ENCODE measurements at places on chromosomes 2 and 18.

GRCh38 chr18:50356036-50356945 is 18.6 kb upstream of the SKA1 start:
- DNase-seq = no peak

DNA sequence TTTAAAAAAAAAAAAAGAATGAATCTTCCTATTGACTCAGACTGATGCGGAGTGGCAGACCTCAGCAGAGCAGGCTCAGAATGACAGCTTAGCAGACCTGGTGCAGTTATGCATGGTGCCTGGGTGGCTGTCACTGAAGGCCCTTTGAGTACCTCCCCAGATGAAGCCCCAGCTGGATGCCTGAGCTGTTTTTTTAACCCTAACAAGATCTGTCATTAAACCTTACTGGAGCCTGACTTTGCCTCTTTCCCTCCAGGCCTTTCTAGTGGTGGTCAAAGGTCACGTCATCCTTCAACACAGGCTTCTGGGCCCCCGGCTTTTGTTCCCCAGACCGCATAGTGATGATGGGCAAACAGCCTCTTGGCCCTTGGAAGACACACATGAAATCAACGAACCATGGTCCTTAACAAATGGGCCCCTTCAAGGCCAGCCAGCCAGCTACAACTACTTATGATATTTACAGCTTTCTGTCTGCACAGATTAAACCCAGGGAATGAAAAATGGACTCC is 138.3 kb upstream of the CYP1B1 start:
- DNase-seq = no peak

- no peak for DNase-seq
Measured at GRCh38 chr2:3420769-3421397, 41.4 kb downstream of the TRAPPC12 start.

DNA sequence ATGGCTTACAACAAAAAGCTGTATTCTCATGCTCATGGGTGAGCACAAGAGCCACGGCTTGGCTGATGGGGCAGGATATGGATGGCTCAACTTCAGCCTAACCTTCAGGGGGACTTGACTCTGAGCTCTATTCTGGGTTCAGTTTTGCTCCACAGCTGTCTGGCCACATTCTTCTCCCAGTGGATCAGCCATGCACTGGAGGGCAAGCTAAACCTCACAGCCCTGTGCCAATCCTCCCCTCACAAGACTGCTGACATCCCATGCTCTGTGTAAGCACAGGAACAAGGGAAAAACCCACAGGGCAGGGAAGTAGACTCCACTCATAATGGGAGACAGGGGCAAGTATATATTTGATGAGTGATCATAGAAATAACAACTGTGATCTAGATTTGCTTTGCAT is 35.6 kb downstream of the COPS8 start:
- no peak for DNase-seq

GRCh38 chr2:69083235-69083748 is 70.3 kb downstream of the ANTXR1 start:
- DNase-seq = no peak

DNA sequence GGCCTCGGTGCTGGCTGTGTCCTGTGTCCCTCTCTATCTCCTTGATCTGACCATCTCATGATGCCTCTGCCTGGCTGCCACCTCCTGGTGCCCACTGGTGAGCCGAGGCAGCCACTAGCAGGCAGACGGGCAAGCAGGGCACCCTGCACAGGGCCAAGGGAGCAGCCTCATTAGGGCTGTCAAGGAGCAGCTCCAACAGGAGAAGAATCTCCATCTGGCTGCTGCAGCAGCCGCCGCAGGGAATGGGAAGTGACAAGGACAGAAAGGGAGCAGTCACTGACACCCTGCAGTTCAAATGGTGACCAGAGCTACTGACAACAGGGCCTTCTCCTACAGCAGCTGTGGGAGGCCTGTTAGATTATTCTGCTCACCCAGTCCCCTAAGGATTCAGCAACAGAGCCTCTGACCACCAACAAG is 32.6 kb downstream of the ALPK2 start:
- no peak for DNase-seq

DNA sequence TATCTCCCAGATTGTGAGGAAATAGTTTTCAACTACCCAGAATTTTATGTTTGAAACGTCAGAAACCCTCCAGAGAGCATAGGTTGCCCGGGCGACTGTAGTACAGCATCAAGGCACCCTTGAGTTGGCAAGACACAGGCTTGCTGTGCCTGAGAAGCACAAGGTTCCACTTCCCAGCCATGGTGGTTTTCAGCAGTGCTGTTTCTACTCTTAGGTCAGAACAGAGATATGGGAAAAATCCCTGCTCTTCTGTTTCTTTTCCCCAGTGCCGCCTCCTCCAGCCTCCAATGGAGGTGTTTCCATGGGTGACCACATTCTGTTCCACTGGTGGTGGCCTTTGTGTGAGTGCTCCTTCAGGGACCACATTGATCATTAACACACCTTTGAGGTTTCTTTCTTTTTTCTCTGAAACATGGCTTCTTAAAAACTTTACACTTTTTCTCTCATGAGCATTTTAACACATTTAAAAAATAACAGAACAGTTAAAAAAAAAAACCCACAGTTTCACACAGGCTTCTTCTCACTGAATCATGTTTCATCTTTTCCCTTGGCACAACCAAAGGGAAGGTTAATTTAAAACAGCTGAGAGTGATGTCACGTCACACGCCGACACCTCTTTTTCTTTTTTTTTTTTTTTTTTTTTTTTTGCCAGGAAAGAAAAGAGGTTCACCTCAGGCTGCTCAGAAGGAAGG is 229.3 kb upstream of the HDAC4 start:
- no peak for DNase-seq

DNA sequence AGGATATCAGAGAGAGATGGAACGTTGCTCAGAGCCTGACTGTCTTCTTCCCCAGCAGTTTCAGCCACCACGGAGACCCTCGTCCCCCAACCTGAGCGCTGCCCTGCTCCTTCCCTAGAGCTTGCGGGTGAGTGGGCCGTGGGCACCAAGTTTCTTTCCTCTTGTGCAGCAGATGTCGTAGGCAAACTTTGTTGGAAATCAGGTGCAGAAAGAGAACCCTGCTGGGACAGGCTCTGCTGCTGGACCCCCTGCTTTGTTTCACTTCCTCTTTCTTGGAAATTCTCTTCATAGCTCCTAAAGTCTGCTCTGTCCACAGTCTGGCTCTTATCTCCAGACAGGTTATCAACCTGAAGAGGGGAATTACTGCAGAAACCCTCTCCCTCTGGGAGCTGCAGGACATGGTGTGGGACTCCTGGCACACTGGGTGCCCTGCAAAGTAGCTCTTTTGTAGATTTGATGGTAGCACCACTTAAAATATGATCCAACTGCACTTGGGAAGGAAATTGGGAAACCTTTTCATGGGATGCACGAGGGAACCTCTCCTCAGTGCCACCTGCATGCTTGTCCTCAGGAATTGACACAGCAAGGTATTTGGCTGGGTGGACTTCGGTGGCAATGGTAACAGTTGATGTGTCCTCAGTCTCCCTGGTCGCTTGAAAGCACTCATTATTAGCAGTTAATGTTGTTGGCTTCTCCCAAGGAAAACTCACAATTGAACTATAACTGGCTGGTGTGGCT is 92.2 kb downstream of the ALPK2 start:
- no peak for DNase-seq

- no peak for DNase-seq
Measured at GRCh38 chr18:31828613-31829012, 67.9 kb upstream of the SLC25A52 start.

- no peak for DNase-seq
Measured at GRCh38 chr2:89833116-89833779, 1141.8 kb downstream of the RPIA start.

GRCh38 chr2:205077159-205077558 is 531.9 kb downstream of the PARD3B start:
- DNase-seq = no peak

All from amniotic stem cell (primary cell).